ENCODE measurements at places on chromosomes 6 and 20.

DNA sequence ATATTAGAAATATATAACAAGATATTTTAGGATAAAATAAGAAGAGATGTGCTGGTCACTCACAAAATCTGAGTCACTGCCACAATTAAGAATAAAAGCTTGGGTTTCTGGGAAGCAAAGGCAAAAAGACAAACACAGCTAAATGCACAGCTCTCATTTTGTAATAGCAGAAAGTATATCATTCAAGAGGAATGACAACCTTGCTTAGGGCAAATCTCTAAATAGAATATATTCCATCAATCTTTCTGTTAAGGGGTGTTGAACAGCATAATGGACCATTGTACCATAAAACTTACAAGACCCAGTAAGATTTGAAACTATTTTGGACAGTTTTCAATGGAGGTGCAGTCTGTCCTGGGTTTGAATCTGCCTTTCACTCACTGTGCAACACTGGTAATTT lies 464.9 kb upstream of the SOX4 start:
- DNase-seq = no peak

DNA sequence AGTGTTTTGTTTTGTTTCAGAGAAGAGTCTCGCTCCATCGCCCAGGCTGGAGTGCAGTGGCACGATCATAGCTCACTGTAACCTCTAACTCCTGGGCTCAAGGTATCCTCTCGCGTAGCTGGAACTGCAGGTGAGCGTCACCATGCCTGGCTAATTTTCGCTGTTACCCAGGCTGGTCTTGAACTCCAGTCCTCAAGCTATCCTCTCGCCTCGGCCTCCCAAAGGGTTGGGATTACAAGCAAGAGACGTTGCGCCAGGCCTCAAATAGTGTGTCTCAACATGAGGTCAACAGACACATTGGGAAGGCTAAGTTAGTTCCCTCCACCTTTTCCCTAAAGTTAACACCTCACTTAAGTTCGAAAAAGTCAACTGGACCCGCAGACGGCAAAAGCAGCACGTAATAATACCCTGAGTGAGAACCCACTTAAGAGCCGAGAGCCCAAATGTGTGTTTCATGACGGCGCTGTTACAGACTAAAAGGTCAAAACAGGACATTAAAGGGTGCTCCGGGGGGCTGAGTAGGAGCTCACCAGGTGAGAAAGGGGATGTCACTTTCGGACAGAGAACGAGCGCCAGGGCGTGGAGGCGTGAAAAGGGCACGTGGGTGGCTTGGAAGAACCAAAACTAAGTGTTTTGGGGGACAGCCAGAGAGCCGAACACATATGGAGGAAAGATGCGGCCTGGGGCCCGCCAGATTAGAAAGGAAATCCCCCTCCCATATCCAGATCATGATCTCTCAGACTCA lies 499 bp downstream of the TTI1 start:
- DNase-seq = no peak

DNA sequence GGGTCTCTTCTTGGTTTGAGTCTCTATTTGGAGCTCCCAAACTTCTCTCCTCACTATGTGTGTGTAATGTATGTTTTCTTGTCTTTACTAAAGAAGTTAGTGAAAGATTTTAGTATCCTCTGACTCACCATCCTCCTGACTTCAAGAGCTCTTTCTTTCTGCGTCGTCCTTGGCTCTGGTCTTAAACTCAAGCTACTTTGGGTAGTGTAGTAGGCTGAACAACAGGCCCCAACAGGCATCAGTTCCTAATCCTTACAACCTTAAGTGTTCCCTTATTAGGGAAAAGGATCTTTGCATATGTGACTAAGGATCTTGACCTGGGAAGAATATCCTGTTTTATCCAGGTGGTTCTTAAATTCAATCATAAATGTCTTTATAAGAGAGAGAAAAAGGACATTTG lies 810.2 kb downstream of the MAFB start:
- DNase-seq = no peak

DNA sequence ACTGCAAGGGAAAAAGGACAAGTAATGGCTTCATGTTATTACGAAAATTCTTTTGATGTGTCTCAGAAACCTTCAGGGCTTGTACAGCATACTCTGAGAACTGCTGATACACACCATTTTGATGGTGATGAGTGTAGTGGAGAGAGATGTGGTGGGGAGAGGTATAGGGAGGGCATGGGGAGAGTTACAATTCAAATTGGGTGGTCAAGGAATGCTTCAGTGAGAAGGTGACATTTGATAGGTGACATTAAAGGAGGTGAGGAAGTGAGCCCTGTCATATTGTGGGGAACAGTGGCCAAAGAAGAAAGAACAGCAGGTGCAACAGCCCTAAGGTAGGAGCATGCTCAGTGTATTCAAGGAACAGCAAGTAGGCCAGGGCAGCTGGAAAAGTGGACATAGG lies 318.9 kb downstream of the CLIC5 start:
- DNase-seq = no peak

GRCh38 chr6:3489027-3489757 lies 32.3 kb upstream of the SLC22A23 start:
- DNase-seq = no peak

DNA sequence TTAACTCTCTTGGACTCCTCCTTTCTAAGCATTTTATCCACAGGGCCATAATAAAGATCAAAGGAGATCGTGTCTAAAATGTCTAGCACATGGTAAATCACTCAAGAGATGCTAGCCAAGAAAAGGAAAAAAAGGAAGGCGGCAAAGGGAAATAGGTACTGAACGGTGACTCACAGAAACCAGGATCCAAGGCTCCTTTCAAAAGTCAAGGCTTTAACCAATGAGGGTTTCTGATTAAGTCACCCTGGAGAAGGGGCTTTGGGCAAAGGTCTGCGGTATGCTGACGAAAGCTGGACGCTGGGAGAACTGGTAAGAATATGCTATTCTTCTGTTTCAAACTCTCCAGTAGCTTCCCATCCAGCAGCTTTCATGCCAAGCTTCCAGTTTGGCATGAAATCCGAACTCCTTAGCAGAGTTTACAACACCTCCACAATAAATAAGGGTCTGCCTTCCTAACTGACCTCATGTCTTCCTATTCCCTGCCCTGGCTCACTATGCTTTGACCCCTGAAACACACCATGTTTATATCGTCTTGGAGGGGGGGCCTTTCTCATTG lies 1.0 kb downstream of the TOMM34 start:
- DNase-seq = no peak

- DNase-seq = no peak
Measured at GRCh38 chr6:158672726-158673125, 22.9 kb downstream of the SYTL3 start.

DNA sequence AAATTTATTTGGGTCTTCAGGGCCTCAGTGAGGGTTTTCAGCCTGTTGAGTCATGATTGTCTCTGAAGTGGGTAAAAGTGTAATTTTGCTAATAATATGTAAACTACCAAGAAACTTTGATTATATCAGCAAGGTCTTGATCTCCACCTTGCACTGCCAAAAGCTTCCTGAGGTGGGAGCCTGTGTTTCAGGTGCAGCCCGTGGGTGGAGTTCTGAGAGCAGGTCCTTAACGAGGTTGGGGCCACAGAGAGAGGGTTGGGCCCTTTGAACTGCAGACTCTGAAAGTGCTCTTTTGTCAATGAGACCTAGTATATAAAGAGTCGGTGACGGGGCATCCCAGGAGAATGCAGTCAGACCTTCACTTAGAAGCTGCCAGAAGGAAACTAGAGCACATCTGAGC lies 129.7 kb upstream of the MAP3K4 start:
- DNase-seq = no peak
